ENCODE measurements at places on chromosomes 4 and X.

DNA sequence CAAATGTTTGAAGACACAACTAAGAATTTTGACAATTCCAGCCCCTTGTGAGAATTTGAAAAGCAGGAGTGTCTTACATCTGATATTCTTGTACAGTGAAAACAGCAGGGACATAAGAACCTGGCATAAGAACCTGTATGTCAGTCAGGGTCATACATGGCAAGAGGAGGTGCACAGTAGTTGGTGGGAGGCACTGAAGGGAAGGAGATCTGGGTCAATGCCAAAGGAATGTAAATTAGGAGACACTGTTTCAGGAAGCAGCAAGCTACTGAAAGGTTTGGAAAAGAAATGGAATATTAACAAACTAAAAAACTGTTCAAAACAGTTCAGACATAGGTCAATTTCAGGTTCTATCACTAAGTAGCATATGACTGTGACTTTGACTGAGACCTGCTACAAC is 25.0 kb upstream of the SPP1 start:
- DNase-seq = no peak

DNA sequence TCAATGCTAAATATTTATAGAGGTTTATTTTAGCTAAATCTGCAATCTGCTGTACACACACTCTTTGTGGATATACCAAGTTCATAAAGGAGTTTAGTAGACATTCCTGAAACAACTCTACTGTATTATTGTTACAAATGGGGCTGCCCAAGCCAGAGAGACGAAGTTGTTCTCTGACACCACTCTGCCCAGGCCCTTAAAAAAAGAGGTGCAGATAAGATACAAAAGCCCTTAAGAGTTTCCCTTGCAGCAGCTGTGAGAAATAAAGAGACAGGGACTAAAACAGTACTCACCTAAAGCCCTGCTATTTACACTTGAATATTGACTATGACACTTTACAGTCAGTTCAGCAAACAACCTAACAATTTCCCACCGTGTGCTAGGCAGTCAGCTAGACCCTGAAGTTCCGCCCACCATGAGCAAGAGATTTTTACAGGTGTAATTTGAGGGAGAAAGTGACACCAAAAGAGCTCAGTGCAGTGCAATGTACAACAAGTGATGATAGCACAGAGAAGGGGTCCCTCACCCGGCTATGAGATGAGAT is 191.7 kb downstream of the PRDM5 start:
- DNase-seq = no peak

DNA sequence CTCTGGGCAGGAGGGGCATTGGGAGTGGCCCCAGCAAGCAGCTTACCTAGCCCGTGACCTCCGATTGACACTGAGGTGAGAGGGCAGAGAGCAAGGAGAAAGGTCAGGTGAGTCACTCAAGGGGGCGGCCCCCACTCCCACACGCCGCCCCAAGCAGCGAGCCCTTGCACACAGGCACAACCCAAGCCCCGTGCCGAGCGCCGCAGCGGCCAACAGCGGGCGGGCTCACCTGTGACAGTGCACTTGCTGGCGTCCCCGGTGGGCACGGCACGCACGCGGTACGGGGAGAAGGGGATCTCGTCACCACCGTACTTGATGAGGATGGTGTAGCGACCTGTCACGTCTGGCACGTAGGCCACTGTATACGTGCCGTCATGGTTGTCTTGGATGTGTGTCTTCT is 17.2 kb downstream of the FLNA start:
- DNase-seq = no peak

DNA sequence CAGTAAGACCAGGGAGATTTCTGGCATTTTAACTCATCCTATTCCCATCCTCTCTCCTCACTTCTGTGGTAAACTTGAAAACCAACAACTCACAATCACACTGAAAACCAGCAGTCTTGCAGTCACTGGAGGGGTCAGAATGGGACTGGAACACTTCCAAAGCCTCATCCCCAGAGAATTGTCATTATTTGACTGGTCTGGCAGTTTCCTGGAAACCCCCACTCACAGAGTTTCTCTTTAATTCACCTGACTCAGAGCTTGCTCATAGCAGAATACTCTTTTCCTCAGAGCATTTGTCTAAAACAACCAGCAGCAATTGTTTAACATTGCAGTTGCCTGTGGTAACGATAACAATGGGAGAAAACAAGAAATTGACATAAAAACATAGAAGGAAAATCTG is 7.3 kb upstream of the RAB9B start:
- no peak for DNase-seq

GRCh38 chr4:52750819-52751486 is at the start of gene ERVMER34-1:
Gene ERVMER34-1 (minus strand): TSS chr4:52751425. CDS start chr4:52745520, 5,905 bp downstream.
- peak; percentile 27 for DNase-seq

DNA sequence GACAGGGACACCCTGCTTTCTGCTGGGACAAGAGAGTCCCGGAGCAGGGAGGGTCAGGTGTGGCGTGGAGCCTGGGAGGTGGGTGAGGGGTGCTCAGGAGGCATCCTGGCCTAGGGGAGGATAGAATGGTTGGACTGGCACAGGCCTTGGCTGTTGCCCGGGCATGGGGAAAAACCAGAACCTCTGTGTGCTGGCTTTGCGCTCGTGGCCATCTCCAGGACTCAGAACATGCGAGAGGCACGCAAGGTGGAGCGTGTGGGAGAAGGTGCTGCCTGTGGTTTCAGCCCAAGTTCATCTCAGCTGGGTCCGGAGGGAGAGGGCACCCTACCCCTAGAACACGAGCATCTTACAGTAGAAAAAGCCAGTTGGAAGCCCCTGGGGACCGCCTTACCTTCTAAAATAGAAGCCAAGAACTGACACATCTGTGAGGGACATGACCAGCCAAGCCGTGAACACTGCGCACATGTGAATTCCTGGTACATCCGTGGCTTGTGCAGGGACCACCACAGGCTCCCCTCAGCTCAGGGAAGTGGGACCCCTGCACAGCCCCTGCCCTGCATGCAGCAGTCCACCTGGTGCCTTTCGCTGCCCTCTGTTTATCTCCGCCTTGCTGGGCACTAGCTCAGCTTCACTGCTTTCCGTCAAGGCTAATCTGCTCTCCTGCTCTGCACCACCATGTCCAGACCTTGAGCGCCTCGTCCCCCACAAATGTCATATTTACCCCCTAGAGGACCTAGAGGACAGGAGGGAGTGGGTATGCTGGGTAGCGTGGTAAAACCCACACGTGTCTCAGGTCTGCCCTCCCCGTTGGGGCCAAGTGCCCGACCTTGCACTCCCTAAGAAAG is 13.5 kb downstream of the MSANTD1 start:
- DNase-seq = no peak

DNA sequence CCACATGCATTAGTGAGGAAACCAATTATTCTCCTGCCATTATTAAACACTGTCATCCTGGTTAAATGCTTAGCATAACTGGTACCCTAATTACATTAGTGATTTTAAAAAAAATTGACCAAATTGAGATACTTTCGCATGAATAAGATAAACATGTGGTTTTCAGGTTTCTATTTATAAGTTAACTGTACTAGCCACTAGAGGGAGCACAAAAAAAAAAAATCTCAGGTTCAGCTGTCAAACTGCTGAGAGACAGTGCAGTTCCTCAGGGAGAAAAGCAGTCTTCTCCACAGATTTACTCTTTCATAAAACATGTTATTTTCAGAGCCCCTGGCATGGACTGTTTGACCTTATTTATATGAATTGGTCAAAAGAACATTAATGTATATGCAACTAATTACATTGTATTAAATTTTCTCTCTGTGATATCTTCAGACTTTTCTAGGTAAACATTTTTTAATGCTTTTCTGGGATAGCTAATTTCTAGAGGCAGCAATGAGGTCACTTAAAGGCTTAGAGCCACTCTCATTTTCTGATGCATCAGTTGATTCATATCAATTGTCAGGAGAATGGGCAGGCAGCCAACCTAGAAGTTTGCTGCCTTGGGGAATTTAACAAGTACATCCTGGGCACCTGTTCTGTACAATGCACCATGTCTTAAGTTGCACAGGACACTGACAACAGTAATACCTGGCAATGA is 167.5 kb downstream of the CDS1 start:
- peak; percentile 73 for DNase-seq

- no peak for DNase-seq
Measured at GRCh38 chrX:120270567-120270966, 20.0 kb downstream of the ZBTB33 start.

GRCh38 chrX:41602816-41603345 is 85.9 kb upstream of the GPR34 start:
- peak; percentile 46 for DNase-seq

DNA sequence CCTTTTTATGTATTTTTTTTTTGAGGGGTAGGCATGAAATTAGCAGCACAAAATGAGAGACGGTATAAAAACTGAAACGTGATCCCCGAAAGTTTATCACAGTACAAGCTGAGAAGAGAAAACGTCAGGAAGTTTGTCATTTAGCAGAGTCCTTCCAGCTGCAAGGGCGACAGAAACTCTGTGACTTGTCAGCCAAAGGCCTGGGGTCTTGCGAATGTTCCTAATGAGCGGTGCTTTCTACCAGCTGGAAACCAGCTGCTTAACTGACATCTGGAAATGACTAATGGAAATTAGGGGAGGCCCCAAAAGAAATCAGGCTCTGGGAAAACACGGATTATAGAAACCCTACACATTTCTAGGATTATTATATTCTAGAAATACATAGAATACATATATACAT is 66.5 kb downstream of the CHRNA9 start:
- no peak for DNase-seq

Data from cardiac fibroblast (primary cell).